NCI-H2171 treated with DMSO at 0.1 percent for 48 hours (cell line): ENCODE measurements at places on chromosomes 4 and X.

DNA sequence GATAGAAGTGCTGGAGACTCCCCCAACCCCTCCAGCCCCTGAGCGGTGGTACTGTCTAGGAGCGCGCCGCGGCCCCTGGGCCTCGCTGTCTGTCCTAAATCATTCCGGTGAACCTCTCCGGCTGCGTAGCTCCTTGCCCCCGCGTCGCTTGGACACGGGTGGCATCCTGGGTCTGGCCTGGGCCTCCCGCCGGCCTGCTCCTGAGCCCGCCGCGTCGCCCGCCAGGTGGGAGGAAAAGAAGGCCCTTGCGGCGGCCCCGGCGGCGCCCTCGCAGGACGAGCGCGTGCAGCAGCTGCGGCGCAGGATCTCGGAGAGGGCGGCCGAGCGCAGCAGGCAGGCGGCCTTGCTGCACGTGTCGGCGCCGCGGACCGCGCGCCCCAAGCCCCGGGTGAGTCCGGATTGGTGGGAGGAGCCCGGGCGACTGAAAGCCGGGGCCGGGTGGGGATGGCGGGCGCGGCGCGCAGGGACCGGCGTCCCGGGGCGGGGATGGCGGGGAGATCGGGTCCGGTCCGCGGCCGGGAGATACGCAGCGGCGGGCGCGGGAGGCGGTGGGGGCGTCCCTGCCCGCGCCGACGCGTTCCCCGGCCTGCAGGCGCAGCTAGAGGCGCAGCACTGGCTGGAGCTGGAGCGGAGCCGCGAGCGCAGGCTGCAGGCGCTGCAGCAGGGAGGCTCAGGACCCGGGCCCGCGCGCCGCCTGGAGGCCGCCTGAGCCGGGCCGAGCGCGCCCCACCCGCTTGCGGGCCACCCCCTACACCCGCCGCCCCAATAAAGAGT is 6.5 kb upstream of the RNF4 start:
- peak; percentile 47 for DNase-seq

GRCh38 chrX:16436348-16437188 is 213.4 kb upstream of the S100G start:
- DNase-seq, result peak; percentile 18

DNA sequence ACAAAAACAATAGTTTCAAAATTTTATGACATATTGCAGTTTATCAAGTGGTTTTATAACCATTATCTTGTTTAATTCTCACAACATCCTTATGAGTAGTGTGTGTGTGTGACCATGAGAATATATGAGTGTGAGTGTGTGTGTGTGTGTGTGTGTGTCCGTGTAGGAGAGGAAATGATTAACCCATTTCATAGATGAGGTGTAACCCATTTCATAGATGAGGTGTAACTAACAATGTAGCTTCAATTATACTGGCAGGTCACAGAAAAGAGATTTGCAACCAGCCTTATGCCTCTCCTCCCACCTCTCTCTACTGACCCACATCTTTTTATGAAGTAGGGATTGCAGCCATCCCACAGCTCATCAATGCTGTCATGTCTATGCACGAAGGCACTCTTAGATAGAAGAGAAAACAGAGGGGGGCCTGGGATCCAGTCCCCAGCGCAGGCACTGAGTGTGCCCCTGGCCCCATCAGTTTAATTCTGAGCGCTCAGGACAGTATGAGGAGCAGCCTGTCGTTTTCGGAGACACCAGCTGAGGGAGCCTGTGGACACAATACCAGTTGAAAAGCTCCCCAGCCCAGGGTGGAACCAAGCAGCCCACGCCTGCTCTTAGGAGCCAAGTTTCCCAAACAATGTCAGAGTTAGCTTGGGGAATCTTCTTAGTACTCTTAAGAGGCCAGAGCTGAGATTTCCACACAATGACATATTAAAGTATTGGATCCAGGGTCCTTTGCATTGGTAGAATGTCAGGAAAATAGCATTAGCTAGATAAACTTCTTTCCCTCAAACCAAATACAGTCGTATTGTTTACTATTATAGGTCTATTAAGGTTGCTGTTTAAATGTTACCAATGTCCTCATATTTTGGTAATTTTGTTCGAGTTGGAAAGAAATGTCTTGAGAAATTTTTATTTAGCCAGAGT is 88.6 kb downstream of the PALLD start:
- DNase-seq, result peak; percentile 11

- no peak for DNase-seq
Measured at GRCh38 chr4:164828955-164829354, 48.0 kb upstream of the APELA start.

DNA sequence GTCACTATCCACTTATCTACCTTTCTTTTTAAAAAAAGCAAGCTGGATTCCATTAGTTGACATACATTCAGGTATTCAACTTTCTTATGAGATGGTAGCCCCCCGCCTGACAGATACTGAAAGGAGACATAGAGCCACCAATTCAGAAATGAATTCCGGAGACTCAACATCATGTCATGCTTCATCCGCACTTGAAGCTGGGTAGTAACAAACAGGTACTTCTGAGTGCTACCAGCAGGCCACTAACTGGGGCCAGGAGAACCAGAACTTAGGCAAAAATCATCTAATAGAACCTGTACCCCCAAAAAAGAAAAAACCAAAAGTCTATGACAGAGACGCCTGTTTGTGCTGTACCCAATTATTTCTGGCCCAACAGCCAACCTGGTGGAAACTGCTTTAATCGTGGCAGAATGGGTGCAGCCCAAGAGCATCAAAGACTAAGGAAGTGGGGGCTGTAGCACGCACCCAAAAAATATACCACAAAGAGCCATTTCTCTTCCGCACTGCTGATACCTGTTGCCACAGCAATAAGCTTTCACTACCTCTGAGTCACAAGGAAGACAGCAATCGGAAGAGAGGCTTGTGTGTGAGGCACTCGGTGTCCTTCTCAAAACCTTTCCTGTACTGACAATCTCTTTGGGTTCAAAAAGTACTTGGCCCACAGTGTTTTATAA is 84.8 kb downstream of the AFAP1 start:
- DNase-seq, result no peak

- DNase-seq, result no peak
Measured at GRCh38 chrX:127908384-127908783, 143.8 kb downstream of the ACTRT1 start.
